ENCODE measurements at places on chromosomes 4 and X.

DNA sequence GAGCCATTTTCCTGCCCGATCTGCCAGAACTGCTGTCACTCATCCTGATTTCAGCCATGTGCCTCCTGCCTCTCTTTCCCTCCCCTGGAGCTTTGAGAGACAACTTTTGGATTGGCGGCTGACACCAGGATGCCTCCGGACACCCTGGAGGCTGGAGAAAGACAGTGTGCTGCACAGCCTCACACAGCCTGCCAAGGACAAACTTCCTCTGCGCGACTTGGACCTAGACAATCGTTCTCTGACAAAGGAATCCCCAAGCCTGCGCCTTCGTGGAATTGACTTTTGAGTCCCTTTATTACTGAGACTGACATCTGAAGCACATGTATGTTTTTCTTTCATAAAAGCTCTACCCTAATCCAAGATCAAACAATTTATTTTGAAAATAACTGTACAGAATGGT, 10.8 kb upstream of the LDB2 start:
- no peak for DNase-seq

- no peak for DNase-seq
These were observed 181.4 kb downstream of the DKK2 start for GRCh38 chr4:106854569-106855351.

DNA sequence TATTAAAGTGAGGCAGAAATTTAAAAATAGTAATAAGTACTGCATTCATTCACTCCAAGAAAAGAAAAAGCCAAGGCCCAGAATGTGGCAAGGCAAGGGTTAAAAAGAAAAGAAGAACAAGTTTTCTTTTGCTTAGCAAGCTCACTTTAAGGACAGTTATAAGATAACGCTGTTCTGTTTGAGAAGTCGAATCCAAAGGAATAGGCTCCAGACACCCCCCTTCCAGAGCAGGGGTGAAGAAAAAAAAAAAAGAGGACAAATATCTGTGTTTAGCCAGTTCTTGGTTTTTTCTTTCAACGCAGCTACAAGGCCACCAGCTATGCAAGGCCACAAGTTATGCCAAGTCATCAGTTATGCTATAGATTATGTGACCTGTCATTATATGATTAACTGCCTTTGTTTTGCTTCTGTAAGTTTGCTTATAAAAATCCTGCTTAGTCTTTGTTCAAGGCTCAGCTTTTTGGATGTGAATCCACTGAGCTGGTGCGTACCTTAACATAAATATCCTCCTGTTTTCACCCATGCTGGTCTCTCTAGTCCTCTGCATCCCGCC, 1.4 kb downstream of the GRK4 start:
- DNase-seq = no peak

DNA sequence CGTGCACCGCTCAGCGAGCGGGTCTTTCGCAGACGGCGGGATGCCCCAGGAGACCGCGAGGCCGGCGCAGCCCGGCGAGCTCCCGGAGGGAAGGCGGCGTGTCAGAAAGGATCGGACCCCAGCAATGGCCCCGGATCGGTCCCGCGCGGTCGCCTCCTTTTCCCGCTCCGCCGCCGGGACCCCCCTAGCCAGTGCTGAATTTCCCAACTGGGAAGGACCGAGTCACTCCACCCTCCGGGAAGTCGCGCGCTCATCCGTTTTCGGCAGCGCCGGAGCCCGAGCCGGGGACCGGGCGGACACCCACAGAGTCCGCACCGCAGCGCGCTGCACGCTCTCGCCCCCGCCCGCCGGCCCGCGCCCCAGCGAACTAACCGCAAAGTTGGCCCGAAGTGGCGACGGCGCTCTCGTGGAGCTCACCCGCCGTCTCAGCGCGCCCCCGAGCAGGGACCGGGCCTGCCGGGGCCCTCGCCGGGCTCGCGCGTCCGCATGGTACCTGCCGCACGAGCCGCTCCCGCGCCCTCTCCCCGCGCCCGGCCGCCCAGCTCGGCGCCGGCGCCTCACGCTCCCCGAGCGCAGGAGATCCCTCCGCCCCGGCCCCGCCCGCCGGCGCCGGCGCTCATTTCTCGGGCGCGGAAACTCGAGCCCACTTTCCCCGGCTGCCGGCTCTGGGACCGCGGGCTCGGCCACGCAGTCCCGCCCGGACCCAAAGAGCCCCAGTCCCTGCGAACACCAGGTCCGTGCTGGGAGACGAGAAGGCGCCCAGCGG, at the start of gene FAT1:
Gene FAT1, minus strand, starts transcription at position 565 of the 766 bp plus-strand sequence. CDS start 14,029 bp downstream, outside the sequence.
- DNase-seq = peak; percentile 58

DNA sequence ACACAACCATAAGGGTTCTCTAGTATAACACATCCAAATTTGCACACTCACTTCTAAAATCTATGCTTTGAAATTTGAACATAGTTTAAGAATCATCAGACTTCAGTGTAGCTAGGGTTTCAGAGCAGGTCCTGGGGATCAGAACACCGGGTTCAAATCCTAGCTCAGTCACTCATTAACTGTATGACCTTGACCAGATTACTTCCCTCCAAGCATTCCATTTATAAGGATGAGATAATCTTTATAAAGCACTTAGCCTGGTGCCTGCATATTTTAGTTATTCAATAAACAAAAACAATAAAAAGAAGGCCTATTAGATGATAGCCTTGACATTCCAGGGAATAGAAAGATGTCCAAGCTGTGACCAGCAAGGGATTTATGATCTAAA, 4.8 kb upstream of the STBD1 start:
- DNase-seq = no peak

- DNase-seq = no peak
These were observed 66.5 kb upstream of the CLCN4 start for GRCh38 chrX:10090319-10090718.

GRCh38 chr4:127732623-127733328, 2.6 kb downstream of the SLC25A31 start:
- DNase-seq = peak; percentile 5

GRCh38 chrX:28010875-28011274, 29.6 kb upstream of the DCAF8L1 start:
- no peak for DNase-seq

DNA sequence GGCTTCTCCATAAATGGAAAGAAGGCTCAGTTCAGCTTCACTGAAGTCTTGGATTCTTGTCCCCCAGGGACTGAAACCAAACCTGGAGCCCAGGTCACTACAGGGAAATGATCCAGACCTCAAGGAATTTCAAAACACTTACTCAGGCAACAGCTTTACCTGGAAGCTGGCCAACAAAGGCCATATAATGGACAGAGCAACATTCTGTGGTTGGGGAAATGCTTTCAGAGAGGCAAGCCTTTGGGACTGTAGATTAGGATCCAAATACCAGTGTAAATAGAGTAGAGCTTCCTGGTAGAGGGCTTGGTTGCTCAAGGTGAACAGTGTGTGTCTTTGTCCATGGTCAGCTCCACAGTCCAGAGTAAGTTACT, 57.0 kb upstream of the PROM1 start:
- no peak for DNase-seq

- peak; percentile 79 for DNase-seq
These were observed 143.5 kb upstream of the GALNT7 start for GRCh38 chr4:173025131-173025530.

DNA sequence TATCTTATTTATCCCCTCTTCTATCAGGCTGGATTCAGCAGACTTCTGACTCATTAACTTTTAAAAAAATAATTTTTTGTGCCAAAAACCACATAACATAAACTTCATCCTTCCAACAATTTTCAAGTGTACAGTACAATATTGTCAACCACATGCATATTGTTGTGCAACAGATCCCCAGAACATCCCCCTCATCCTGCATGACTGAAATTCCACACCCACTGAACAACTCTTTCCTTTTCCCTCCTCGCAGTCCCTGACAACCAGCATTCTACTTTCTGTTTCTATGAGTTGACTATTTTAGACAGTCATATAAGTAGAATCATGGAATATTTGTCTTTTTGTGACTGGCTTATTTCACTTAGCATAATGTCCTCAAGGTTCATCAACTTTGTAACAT, 2.2 kb upstream of the MID2 start:
- DNase-seq = no peak

DNA sequence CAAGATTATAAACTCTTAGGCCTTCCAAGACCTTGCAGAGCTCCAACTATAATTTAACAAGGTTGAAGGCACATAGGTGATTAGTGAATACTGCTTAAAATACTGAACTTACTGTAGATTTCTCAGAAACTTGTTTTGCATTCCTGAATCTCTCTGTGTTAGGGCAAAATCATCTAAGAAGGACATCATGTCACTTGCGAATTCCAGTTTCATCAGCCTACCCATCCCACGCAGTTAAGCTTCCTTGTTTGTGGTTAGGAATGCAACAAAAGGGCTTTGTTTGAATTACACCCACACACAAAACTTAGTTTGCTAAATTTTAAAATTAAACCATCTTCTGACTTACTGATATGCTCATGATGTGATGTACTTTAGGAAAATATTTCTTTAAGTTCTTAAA, 174.0 kb downstream of the SOWAHB start:
- no peak for DNase-seq

- no peak for DNase-seq
These were observed 287.6 kb downstream of the ARHGAP24 start for GRCh38 chr4:85762529-85762871.

DNA sequence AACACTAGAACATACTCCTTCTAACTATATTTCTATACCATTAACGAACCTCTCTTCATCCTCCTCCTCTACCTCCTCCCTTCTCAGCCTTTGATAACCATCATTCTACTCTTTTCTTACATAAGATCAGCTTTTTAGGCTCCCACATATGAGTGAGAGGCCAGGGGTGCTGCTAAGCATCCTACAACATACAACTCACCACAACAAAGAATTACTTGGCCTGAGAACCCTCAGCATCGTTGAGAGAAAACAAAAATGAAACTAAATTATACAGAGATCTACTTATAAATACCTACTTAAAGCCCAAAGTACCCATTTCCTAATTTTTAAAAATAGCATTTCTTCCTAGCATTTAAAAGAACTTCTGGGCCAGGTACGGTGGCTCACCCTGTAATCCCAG, 77.7 kb downstream of the CC2D2A start:
- no peak for DNase-seq

DNA sequence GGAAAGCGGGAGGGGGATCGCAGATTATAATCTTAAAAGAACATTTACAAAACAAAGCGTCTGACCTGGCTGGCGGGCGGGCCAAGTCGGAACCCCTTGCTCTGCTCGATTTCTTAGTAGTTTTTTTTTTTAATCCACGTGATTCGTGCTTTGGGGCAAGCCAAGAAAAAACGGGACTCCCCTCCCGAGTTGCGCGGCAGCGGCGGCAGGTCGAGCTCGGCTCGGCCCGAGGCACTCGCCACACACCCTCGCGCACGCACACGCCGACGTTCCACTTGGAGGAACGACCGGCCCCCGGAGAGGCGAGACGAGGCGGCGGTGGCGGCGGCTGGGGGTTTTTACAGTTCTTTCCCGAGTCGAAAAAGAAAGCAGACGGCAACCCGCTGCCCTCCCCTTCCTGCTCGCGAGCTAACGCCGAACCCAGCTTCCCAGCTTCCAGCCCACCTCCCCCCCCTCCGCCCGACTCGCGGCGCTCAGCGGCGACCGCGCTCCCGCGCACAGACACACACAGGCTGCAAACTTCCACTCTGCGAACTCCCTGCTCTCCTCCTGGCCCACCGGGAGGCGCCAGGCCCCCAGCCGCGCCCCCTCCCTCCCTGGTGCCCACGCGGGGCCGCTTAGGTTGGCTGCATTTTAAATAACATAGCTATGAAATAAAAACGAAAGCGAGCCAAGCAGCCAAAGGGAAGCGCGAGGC, 1.2 kb downstream of the BCOR start:
- DNase-seq = no peak

GRCh38 chr4:121370729-121371325, 10.0 kb downstream of the QRFPR start:
- peak; percentile 38 for DNase-seq

GRCh38 chrX:30635630-30636029, 17.6 kb upstream of the GK start:
- no peak for DNase-seq

GRCh38 chr4:112894480-112894879, 155.0 kb upstream of the ANK2 start:
- no peak for DNase-seq

DNA sequence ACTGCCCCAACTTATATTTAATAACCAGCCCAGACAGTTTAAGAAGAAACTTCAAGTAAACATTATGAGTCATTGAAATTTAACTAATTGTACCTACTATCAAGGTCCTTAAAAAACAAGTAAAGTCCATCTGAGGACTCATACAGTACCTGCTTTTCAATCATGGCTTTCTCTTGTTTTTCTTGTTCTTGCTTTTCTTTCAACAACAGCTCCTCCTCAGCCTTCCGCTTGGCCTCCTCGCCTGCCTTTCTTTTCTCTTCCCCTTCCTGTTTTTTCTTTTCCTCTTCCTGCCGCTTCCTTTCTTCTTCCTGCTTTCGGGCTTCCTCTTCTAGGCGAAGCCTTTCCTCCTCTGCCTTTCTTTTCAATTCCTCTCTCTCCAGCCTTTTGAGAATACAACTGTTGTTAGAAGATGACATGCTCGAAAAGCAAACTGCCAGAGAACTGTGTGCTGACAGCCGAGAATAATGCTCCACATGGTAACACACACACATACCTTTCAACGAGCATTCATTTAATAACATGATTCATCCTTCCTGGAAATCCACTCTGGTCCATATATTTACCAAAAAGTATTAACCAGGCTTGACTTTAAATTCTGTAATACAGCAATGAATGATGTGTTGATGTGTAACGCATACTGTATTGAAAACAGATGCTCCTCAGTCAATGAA, 25.2 kb upstream of the BCLAF3 start:
- DNase-seq = no peak

DNA sequence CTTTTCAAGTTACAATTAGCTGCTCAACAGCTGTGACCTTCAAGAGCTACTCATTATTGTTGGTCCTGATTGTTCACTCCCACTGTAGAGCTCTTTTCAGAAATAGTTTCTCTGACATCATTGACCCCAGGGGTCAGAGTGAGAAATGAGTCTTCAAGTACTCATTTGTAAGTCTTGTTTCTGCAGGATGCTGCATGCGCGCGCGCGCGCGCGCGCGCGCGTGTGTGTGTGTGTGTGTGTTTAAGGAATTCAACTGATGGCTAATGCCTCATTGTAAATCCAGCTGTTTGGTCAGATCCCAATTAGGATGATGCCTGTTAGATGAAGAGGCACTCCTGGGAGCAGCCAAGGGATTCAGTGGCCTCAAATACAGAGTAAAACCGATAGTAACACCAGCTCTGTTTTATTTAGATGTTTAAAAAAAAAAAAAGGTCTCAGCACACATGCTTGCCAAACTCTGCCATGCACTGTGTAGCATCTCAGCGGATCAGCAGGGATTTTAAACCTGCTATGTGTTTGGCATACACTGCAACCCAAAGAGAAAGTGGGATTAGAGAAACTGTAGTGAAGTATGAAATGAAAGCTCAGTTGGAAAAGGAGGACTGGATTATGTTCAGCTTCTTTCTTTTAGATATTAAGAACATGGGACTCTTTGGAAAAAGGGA, 332.3 kb downstream of the ADGRL3 start:
- DNase-seq = no peak

Measured in NCI-H1092 (cell line).